NCI-H1436 (cell line): ENCODE measurements at places on chromosomes 1 and 21.

- no peak for DNase-seq
Measured at GRCh38 chr1:31432592-31433395, 19.8 kb downstream of the SERINC2 start.

DNA sequence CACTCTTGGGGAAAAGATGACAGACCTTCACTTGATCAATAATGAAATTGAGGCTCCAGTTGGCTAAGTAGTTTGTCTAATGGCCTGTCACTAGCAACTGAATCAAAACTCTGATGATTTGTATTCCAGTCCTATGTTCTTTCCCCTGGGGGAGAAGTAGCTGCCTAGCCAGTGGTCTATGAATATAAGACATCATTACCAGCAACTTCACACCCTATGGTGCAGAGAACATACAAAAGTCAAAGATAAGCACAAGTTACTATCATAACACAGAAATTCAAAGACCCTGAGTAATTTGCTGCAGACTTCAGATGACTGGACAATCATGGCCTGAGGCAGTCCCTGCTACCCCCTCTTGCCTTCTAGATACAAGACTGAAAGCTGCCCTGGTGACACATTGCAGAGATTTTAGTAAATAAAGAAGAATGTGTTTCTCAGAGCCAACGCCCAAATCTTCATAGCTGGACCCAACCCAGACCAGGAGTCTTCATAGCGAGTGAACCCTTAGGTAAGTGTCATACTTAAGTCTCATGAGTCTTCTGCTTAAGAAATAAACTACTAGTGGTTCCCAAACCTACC lies 993 bp downstream of the PDZK1 start:
- no peak for DNase-seq

- no peak for DNase-seq
Measured at GRCh38 chr1:19395678-19396192, 83.6 kb downstream of the SLC66A1 start.

DNA sequence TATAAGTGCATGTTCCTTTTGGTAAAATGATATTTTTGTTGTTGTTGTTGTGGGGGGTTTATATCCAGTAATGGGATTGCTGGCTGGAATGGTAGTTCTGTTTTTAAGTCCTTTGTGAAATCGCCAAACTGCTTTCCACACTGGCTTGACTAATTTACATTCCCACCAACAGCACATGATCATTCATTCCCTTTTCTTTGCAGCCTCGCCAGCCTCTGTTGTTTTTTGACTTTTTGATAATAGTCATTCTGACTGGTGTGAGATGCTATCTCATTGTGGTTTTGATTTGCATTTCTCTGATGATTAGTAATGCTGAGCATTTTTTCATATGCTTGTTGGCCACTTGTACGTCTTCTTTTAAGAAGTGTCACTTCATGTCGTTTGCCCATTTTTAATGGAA lies 188.5 kb upstream of the CHRM3 start:
- DNase-seq = no peak

DNA sequence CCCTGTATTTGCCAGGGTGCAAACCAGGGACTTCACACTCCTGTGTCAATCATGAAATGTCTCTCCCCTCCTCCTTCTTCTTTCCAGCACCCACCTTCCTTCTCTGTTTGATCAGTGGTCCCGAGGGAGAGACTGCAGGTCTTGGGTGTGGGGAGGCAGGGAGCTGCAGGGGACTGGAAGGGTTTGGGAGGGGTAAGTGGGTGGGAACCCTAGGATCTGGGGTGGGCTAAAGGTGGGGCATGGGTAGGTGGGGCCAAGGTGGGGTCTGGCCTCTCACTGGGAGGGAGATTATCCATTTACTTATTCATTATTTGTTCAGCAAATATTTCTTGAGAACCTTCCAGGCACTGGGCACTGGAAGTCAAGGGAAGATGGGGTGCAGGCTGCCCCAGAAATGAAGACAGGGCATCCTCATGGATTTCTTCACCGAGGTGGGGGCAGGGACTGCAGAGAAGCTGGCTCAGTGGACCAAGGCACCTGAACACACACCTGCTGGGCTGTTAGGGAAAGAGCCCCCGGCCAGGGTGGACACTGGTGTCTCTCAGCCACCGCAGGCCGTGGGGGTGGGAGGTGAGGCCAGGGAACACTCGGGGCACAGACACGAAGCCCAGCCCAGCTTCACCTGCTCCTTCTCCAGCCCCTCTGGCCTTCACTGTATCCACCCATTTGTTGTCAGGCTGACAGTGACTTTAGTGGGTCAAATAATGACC lies 193.9 kb upstream of the C1orf174 start:
- no peak for DNase-seq

GRCh38 chr1:12124693-12125421 lies 41.9 kb upstream of the TNFRSF1B start:
- DNase-seq = peak; percentile 56

DNA sequence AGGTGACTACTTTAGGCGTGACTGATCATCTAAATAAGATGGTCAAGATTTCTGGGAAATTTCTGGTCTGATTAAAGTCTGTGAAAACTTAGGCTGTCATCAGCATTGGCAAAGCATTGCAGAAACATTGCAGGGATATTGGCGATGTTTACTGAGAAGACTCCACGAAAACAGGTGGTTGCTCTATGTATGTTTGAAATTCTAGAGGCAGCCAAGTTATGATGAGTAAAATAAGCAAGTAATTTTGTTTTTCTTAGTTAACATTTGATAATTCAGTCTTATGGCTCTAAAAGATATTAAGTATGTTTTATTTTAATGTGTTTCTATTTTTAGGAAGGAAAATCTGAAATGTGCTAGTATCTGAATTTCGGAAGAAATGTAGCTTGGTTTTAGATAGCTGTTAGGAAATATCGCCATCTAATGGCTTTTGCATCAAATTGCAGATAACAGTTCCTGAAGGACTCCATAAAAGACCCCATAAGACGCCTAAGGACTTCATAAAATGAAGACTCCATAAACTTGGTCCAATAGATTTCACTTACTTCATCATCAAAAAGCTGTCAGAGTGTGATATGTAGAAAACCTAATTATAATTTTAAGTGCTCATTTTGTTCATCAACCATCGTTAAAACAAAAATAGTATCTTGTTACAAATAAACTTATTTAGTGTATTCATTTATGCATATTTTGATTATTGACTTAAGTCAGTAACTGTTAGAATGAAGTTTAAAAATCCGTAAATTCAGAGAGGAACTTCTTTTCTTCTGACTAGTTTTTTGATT lies 344.6 kb downstream of the RYR2 start:
- peak; percentile 4 for DNase-seq

GRCh38 chr1:174954073-174954460 lies 45.7 kb upstream of the CACYBP start:
- DNase-seq = peak; percentile 33

DNA sequence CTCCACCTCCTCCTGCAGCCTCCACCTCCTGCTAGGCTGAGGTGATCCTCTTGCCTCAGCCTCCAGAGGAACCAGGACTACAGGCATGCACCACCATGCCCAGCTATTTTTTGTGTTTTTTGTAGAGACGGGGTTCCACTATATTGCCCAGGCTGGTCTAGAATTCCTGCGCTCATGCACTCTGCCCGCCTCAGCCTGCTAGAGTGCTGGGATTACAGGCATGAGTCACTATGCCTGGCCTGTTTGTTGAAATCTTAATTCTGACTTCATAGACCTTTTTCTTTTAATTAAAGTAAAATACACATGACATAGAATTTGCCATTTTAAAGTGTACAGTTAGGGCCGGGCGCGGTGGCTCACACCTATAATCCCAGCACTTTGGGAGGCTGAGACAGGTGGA lies 42.7 kb downstream of the FAAP20 start:
- no peak for DNase-seq
